ENCODE measurements at places on chromosomes 13 and 19. TPM values are rescaled to one million over a fixed set of nuclear protein-coding genes. Genes with fewer than 3 reads are reported as not detected.

ZNF383 gene
- total RNA-seq, result 15.8 TPM

LILRB4 gene
- total RNA-seq, result 17.6 TPM

SIGLECL1 gene
- not detected for total RNA-seq

RASGRP4 gene
- total RNA-seq, result 8.8 TPM

KLF1 gene
- not detected for total RNA-seq

NAPSA gene
- 0.80 TPM for total RNA-seq

PHLDB3 gene
- 7.5 TPM for total RNA-seq

DCLK1 gene
- 158 TPM for total RNA-seq

DNA sequence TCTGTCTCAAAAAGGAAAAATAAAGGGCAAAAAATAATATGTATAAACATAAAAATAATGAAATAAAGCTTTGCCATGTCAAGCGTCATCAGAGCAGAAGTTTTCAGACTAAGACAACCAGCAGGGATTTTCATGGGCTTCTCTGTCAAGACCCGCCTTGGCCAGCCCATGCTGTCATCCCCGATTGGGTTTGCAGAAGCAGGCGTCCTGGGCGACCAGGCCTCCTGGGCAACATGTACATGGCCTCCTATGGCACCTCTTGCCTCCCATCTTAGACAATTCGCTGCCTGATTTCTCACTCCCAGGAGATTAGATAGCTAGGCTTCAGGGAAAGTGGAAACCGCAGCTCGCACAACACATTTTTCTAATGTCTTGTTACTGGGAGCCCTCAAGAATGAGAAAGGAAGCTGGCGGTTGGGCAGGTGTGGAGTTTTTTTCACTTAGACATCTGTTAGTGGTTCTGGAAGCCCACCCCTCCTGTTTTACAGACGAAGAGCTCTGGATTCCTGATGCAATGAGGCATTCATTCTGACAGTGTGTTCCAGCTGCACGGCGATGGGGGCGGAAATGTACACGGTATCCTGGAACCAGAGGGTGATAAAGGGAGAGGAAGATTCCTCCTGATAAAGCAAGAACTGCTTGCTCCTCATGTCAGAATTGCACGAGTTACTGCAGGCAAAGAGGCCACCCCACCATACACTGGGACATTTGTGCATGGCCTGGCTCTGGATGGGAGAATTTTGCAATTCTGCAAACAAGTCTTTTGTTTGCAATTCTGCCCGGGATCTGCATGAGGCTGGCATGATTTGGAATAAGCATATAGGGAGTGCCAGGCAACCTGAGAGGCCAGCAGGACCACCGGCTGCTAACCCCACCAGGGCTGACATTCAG, 47.4 kb upstream of the KATNAL1 start:
- no peak for DNase-seq
- no peaks in the 10 kb centered on the region for H3K36me3 ChIP-seq
- H3K4me1 ChIP-seq, result no peaks in the 10 kb centered on the region
- H3K4me3 ChIP-seq, result no peak overlapping the region

DNA sequence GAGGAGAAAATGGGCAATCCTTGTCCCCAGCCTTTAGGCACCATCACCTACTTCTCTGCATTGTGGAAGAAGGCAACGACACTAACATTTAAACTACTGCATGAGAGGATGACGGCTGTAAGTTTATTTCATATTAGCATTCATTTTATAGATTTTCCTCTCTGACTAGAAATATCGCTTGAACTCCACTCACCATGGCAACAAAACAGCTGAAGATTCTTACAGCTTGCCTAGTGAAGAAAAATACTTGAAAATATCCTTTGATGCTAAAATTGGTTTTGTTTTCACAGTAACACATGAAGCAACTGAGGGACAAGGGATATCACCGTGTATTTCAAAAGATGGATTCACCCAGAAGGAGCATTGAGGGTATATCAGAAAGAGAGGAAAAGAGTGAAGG, 284.3 kb downstream of the LIG4 start:
- no peak overlapping the region for H3K27ac ChIP-seq
- H3K36me3 ChIP-seq, result no peaks in the 10 kb centered on the region
- DNase-seq, result no peak
- H3K4me1 ChIP-seq, result no peaks in the 10 kb centered on the region
- peaks cover 4% of the 10 kb centered on the region for H3K27me3 ChIP-seq

DNA sequence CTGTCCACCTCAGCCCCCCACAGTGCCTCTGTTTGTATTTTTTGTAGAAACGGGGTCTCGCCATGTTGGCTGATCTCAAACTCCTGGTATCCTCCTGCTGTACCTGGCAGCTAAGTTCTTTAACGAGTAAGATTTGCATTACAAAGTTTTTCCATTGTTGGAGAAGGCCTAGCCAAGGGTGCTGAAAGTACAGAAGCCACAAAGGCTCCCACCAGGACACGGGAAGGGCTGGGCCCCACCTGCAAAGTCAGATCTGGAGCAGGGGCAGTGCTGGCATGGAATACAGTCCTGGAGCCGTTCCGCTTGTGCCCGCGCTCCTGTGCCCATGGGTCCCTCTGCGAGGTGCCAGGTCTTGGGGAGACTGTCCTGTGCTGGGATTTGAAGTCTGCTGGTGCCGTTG, 12.1 kb downstream of the FZR1 start:
- DNase-seq, result no peak
- no peaks in the 10 kb centered on the region for H3K36me3 ChIP-seq
- no peak overlapping the region for H3K27ac ChIP-seq
- no peak overlapping the region for H3K4me3 ChIP-seq
- no peaks in the 10 kb centered on the region for H3K27me3 ChIP-seq
- peaks cover 4% of the 10 kb centered on the region for H3K4me1 ChIP-seq

- DNase-seq, result no peak
- H3K36me3 ChIP-seq, result no peaks in the 10 kb centered on the region
- H3K27ac ChIP-seq, result no peak overlapping the region
- no peaks in the 10 kb centered on the region for H3K27me3 ChIP-seq
These were observed 543.1 kb upstream of the SLITRK5 start for GRCh38 chr13:87128036-87128435.

DNA sequence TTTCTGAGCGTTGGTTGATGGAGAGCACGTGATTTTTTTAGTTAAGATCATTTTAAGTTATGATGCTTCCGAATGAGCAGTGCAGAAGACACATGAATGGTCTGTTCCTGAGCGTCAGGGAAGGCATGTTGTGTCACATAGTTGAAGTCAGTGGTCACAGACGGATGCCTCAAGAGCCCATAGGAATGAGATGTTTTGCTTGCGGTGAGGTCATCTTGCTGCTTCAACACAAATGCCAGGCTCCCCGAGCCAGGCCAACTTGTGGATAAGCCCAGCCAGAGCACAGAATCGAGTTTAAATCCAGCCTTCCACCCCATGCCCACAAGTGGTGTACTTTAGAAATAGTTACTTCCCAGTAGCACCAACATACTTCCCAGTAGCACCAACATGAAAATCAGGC, 5.4 kb downstream of the UPF3A start:
- H3K4me3 ChIP-seq, result no peak overlapping the region
- no peaks in the 10 kb centered on the region for H3K36me3 ChIP-seq
- DNase-seq, result no peak
- H3K27me3 ChIP-seq, result no peaks in the 10 kb centered on the region
- H3K4me1 ChIP-seq, result peaks cover 8% of the 10 kb centered on the region

DNA sequence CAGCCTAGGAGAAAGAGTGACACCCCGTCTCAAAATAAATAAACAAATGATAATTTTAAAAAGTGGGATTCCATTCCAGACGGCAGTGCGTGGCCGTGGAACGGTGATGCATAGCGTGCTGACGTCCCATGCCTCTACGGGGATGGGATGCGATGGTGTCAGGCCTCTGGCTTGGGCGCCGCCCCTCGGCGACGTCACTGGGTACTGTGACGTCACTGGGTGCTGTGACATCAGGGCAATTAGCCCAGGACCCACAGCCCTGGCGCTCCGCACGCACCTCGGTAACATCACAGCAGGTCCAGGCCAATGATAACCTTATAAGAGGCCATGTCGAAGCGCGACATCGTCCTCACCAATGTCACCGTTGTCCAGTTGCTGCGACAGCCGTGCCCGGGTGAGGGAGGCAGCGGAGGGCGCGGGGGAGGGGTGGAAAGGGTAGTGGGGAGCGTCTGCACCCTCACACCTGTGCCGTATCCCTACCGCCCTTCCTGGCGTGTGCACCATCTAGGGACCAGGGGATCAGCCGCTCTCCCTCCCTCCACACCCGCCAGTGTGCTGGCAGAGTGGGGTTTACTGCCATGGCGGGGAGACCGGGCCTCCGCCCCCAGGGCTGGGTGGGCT, at the start of gene GAPDHS:
Gene GAPDHS, plus strand, starts transcription at position 256 of the 621 bp plus-strand sequence. Its CDS starts 72 bp downstream, at position 328.
- no peak for DNase-seq
- H3K27ac ChIP-seq, result no peak within 1 kb of the TSS
- H3K4me1 ChIP-seq, result no peaks in the 10 kb centered on the region
- no peaks in the 10 kb centered on the region for H3K27me3 ChIP-seq
- no peak within 1 kb of the TSS for H3K4me3 ChIP-seq

DNA sequence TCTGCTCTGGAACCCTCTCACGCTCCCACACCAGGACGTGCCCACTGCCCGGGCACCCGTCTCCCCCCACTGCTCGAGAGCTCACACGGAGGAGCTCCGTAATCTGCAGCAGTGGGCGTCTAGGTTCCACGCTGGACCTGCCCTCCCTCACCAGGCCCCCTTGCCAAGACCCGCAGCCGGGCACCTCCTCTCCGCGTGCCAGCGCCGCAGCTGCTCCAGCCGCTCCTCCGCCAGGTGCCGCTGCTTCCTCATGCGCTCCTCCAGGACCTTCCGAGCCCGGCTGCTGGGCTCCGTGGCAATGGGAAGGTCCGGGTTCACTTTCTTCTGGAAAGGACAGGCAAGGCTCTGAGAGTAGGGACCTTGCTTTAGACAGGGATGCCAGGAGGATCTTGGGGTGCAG, 35.0 kb upstream of the MATK start:
- no peaks in the 10 kb centered on the region for H3K27me3 ChIP-seq
- H3K4me1 ChIP-seq, result no peaks in the 10 kb centered on the region
- H3K4me3 ChIP-seq, result no peak overlapping the region
- no peak for DNase-seq

DNA sequence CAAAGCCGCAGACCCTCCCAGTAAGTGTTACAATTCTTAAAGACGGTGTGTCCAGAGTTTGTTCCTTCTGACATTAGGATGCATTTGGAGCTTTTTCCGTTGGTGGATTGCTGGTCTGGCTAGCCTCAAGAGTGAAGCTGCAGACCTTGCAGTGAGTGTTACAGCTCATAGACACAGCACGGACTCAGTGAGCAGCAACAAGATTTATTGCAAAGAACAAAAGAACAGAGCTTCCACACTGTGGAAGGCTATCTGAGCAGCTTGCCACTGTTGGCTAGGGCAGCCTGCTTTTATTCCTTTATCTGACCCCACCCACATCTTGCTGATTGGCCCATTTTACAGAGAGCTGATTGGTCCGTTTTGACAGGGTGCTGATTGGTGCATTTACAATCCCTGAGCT, 242.8 kb upstream of the SGCG start:
- no peaks in the 10 kb centered on the region for H3K36me3 ChIP-seq
- H3K27me3 ChIP-seq, result no peaks in the 10 kb centered on the region
- H3K4me3 ChIP-seq, result no peak overlapping the region
- H3K27ac ChIP-seq, result no peak overlapping the region
- H3K4me1 ChIP-seq, result no peaks in the 10 kb centered on the region
- no peak for DNase-seq

DNA sequence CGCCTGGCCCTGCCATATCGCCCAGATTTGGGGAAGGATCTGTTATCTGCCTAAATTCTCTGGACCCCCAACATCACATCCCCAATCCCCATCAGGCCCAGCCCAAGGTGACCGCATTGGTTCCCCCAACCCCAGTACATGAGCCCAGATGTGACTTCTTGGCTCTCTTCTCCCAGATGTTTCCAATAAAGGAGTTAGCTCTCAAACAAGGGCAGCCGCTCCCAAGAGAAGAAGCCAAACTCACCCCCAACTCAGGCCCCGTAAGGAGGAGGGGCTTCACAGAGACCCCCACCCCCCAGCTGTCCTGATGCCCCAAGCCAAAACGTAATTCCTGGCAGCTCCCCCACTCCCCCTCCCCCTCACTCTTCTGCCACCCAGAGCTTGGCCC, 6.9 kb downstream of the FBN3 start:
- no peak for DNase-seq
- H3K4me3 ChIP-seq, result no peak overlapping the region
- H3K27ac ChIP-seq, result no peak overlapping the region
- H3K27me3 ChIP-seq, result peaks cover 8% of the 10 kb centered on the region

- H3K4me1 ChIP-seq, result peaks cover 23% of the 10 kb centered on the region
- no peaks in the 10 kb centered on the region for H3K27me3 ChIP-seq
- H3K36me3 ChIP-seq, result no peaks in the 10 kb centered on the region
- peak; percentile 79 for DNase-seq
These were observed 26.7 kb upstream of the NANOS3 start for GRCh38 chr19:13849991-13850909.

GRCh38 chr19:30341611-30342201, 30.5 kb upstream of the ZNF536 start:
- H3K36me3 ChIP-seq, result no peaks in the 10 kb centered on the region
- no peak overlapping the region for H3K27ac ChIP-seq
- no peak for DNase-seq
- no peaks in the 10 kb centered on the region for H3K4me1 ChIP-seq
- H3K4me3 ChIP-seq, result no peak overlapping the region
- no peaks in the 10 kb centered on the region for H3K27me3 ChIP-seq

GRCh38 chr19:35561436-35561835, 2.0 kb downstream of the ATP4A start:
- H3K27me3 ChIP-seq, result peaks cover 3% of the 10 kb centered on the region
- no peaks in the 10 kb centered on the region for H3K4me1 ChIP-seq
- DNase-seq, result no peak
- no peak overlapping the region for H3K4me3 ChIP-seq
- H3K36me3 ChIP-seq, result no peaks in the 10 kb centered on the region

- no peak overlapping the region for H3K27ac ChIP-seq
- no peaks in the 10 kb centered on the region for H3K36me3 ChIP-seq
- no peak for DNase-seq
- H3K27me3 ChIP-seq, result no peaks in the 10 kb centered on the region
- no peaks in the 10 kb centered on the region for H3K4me1 ChIP-seq
These were observed 61.1 kb downstream of the IRS2 start for GRCh38 chr13:109725297-109725696.

GRCh38 chr13:49540552-49540951, 44.8 kb downstream of the PHF11 start:
- H3K4me1 ChIP-seq, result no peaks in the 10 kb centered on the region
- no peak for DNase-seq
- H3K27ac ChIP-seq, result no peak overlapping the region
- no peaks in the 10 kb centered on the region for H3K36me3 ChIP-seq
- no peaks in the 10 kb centered on the region for H3K27me3 ChIP-seq
